ENCODE measurements at places on chromosomes 4 and X.

DNA sequence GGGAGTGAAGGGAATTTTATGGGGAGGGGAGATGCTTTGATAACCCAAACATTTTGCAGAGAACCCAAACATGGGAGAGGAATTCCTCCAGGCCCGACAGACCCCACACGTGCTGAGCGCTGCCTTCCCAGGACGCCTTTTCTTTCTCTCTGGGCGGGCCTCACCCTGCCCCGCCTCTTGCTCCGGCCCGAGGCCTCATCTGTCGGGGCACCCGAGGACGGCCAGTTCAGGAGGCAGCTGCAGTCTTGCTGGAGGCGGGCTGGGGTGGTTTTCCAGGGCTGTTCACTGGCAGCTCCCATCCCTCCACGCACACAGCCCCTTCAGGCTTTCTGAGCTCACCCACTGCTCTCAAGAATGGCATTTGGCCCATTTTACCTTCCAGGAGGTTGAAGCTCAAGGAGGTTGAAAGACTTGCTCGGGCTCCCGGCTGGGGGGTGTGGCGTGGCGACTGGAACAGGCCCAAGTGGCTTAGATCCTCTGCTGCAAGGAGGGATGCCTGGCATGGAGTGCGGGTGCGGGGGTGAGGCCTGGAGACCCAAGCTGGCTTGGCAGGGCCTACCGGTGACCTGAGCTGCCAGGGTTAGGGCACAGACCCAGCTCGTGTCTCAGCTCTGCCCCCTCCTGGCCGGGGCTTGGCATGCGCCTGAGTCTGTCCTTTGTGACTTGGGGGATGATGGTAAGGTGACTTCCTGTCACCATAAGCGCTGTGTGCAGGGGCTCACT is 99.2 kb downstream of the PSAPL1 start:
- DNase-seq = peak; percentile 12

- no peak for DNase-seq
These were observed 65.8 kb downstream of the SPIN4 start for GRCh38 chrX:63285375-63285774.

GRCh38 chr4:32840461-32841189 is 2120.5 kb downstream of the PCDH7 start:
- DNase-seq = no peak

GRCh38 chr4:103073792-103074438 is 2.6 kb downstream of the SLC9B2 start:
- peak; percentile 33 for DNase-seq

DNA sequence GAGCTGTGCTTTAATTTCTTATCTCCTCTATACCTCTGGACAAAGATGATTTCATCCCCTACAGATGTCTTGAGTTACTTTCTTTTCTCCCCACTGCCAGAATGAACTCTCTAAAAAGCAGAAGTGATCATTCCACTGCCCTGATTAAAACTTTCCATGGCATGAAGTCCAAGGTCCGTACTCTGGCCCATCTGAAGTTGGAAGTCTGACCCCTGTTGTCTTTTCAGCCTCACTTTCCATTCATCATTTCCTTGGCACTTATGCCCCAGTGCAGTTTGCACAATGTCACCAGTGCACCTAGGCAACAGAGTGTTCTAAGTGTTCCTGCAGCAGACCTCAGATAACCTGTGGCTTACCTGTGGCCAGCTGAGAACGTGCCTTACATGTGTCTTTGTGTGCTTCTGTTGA is 242.4 kb downstream of the FRAS1 start:
- DNase-seq = peak; percentile 55

Measured in fibroblast of the aortic adventitia (primary cell).